ENCODE measurements at places on chromosomes 12 and 14.

DNA sequence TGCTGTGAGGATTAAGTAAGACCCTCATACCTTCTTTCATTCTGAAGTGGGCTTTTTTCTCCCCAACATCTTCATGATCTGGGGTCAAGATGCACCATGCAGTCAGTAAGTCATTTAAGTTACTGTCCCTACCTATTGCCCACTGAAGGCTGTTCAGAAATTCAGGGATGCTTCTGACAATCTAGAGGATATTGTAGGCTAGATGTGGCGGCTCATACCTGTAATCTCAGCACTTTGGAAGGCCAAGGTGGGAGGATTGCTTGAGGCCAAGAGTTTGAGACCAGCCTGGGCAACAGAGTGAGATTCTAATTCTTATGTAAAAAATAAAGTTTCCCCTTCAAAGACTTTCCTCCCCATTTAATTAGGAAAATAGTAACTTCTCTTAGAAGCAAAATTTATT, 28.7 kb downstream of the PHETA1 start:
- no peak for DNase-seq

DNA sequence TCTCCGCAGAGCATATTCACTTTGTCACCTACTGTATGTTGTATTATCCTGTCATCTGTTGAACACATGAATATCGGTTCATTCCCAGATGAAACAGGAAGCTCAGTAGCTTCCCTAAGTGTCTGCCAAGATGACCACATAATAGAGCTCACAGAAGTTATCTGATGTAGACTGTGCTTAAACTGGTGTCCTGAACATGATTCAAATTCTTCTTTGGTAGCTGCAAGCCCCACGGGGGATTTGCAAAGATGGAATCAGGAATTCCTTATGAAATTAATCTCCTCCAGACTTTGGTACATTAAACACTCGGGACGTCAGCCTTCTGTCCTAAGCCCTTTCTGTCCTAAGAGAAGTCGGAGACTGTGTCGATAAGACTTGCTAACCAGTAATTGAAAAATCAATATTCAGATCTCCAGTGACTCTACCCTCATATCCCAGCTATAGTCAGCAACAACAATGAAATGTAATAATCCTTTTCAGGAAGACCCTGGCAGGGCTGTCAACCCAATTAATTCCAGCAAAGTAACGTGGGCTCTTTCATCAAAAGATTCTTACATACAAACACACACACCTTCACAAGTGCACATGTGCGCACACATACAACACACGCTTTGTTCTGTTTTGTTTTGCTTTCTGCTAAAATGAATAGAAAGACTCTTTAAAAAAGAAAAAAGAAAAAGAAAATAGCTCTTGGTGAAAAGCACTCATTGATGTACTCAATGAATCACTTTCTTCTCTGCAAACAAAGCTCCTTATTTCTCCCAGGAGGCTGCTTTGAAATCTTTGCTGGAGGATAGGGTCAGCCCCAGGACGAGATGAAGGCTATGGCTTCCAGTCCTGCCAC, 127.2 kb downstream of the RIMBP2 start:
- DNase-seq: no peak

GRCh38 chr12:72658615-72659014, 386.4 kb downstream of the TRHDE start:
- no peak for DNase-seq

GRCh38 chr12:131274906-131275305, 321.2 kb downstream of the ADGRD1 start:
- no peak for DNase-seq

- no peak for DNase-seq
Measured at GRCh38 chr12:41459111-41459905, 271.2 kb downstream of the PDZRN4 start.

DNA sequence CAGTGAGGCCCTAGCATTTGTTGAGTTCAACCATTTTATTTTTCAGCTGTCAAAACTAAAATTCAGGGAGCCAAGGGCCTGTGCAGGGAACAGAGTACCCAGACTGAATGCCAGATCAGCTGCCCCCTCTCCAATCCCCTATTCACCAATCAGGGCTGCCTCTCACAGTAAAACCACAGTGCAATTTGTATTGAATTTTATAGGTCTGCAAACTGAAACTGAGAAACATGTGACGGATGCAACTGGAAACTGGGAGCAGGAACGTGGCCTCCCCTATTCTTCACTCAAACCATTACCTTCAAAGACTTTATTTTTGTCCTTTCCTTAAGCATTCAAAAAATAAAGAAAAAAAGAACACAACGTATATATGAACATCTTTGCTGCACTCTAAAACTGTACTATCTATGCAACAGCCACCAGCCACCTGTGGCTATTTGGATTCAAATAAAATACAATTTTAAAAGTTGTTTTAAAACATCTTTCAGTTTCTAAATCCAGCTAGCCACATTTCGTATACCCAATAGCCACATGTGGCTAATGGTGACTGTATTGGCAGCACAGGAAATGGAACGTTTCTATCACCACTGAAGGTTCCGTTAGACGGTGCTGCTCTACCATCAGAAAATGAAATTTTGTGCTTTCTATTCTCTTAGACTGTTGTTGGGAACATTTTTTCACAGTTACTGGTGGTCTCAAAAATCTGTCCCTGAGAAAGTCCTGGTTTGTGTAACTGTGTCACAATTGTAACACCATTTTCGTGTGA, 371.3 kb upstream of the FAR2 start:
- no peak for DNase-seq

DNA sequence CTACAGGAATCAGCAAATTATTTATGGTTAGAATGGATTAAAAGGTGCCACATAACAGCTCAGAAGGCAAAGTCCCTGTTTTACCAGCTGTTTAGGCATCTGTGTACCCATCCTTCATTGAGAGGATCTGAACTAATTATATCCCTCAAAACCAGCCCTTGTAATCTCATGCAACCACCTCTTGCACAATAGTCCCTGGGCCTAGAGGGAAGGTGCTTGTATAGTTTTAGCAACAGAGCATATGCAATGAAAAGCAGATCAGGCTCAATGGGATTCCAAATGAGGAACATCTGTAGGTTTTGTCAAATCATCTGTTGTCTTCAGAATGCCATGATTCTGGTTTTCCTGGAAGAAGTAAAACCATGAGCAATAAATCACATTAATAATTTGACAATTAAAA, 26.0 kb upstream of the GLIPR1L2 start:
- DNase-seq: no peak

DNA sequence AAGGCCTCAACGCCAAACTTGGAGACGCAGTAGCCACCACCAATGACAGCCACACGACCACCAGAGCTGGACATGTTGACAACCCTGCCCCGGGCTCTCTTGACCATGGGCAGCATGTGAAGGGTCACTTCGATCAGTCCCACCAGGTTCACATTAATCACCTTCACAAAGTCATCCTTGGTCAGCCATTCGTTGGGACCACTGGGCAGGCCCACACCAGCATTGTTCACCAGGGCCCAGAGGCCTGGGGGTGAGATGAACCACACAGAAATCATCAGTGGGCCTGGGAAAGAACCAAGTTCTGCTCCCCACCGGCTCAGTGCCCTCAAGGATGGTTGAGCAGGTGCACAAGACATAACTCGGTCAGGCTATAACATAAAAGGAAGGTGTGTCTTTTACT, 4.0 kb downstream of the SDR9C7 start:
- DNase-seq: no peak

GRCh38 chr14:64878837-64879634, 671 bp downstream of the SPTB start:
- no peak for DNase-seq

DNA sequence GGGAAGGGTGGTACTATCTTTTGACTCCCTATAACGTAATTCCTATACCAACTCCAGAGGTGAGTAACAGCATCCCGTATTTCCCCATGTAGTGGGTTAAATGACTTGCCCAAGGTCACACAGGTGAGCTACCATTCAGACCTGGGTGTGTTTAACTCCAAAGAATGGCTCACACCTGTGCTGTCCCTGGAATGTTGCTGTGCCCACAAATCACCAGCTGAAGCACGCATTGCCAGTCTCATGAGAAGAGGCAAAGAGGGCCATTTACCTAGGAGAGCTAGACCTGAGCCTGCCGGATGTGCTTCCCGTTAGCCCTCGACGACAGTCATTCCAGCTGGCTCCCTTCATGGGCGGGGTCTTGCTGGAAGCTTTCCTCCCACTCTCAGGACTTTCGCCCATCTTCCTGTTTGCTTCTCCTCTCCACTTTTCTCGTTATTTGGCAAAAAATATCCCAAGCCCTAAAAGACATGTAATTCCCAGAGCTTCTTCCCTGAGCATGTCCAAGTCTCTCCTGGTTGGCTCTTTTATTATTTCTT, 106.6 kb upstream of the VASH1 start:
- DNase-seq: no peak

DNA sequence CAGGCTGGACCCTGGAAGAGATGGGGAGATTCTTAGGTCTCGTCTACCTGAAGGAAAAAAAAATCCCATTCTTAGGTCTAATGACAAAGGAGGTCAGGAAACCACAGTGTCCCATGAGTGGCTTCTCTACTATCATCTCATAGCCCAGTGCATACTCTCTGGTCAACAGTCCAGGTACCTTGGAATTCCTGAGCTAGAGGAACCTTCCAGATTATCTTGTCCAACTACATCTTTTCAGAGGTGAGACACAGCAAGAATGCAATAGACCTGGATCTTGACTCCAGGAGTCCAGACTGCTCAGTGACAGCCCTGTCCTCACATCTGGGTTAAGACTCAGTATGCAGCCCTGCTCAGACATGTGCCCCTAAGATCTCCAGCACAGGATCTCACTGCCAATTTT, 177.5 kb upstream of the NOS1 start:
- DNase-seq: no peak

DNA sequence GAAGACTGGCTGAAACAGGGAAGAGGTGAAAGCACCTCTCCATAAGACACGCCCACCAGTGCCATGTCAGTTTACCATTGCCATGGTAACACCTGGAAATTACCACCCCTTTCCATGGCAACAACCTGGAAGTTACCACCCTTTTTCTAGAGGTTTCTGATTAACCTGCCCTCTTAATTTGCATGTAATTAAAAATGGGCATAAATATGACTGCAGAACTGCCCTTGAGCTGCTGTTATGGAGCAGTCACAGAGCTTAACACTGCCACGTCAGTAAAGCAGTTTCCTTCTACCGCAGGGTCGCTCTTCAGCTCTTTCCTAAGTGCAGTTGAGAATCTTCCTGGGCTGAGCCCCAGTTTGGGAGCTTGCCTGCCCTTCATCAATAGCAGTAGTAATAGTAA, 55.2 kb downstream of the RASSF3 start:
- DNase-seq: no peak

DNA sequence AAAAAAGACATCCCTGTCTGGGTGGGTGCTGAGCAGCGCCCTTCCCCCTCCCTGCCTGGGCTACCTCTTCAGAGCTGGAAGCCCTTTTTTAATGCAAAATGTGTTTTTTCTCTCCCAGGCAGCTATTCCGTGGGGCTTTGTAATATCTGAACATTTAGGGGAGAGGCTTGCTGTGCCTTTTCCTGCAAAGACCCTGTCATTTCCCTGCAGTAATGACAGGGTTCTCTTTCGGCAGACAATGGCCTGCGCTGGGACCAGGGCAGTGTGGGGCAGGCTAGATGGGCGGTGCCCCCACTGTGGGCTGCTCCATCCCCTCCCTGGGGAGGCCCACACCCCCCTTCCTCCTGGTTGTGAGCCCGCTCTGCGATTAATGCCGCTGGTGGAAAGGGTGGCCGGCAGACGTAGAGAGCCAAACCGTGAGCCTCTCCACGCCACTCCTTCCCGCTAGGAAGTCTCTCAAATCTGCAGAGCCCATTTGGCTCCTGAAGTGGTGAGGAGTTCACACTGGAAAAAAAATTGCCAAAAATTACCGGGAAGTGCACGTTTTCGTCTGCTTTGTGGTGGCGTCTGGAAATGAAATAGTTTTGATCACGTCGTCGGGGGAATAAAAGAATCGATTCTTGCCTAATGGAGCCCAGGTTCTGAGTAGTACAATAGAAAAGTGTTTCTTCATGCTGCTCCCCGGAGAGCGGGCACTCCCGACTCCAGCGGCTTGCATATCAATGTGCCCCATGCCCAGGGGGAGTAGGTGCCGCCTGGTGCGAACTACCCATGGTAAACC, 31.5 kb downstream of the KIF26A start:
- DNase-seq: no peak

- DNase-seq: no peak
Measured at GRCh38 chr12:2345902-2346301, 293.1 kb downstream of the CACNA1C start.

- no peak for DNase-seq
Measured at GRCh38 chr12:118220702-118221101, 84.8 kb downstream of the PEBP1 start.

GRCh38 chr12:17342381-17342961, 736.5 kb upstream of the LMO3 start:
- DNase-seq: no peak

GRCh38 chr12:32120419-32120818, 13.8 kb downstream of the BICD1 start:
- no peak for DNase-seq

- no peak for DNase-seq
Measured at GRCh38 chr14:71168564-71169427, 261.5 kb downstream of the PCNX1 start.

- DNase-seq: no peak
Measured at GRCh38 chr14:52018252-52018651, 28.9 kb downstream of the RTRAF start.

- DNase-seq: peak; percentile 64
Measured at GRCh38 chr12:53287741-53288216, 7.6 kb upstream of the PFDN5 start.

- DNase-seq: no peak
Measured at GRCh38 chr12:104234926-104235499, 19.4 kb downstream of the TXNRD1 start.

DNA sequence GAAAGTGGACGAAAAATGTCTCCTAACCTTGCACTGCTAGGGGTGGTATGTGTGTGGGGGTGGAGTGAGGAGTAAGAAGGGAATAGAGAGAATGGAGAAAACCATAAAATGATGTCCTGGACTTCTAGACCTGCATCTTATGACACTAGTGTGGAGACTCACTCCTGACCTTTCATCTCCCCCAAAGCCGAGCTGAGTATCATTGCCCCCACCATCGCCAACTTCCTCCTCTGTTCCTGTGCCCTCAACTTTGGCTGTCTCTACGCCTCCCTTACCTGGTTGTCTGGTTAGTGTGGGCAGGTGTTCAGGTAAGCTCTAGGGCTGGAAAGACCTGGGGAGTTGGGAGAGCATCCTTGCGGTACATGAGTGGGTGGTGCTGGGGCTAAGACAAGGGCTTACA, 4.5 kb upstream of the KLHL33 start:
- DNase-seq: no peak

All from activated CD4-positive, alpha-beta T cell treated with anti-CD3 and anti-CD28 coated beads for 24 hours (primary cell).